ENCODE measurements at places on chromosomes 1 and 21. TPM values are rescaled to one million over a fixed set of nuclear protein-coding genes. Genes with fewer than 3 reads are reported as not detected.

The PPP1R8 gene
- total RNA-seq = 31.4 TPM

The LCE2A gene
- not detected for total RNA-seq

The PLA2G4A gene
- 2.2 TPM for total RNA-seq

The MAEL gene
- total RNA-seq = not detected

The RAP1GAP gene
- 0.10 TPM for total RNA-seq

The OR2G2 gene
- total RNA-seq = not detected

The OR11L1 gene
- total RNA-seq = not detected

The OR2T8 gene
- 0.10 TPM for total RNA-seq

The KLHL17 gene
- total RNA-seq = 2.2 TPM

The BCL2L15 gene
- total RNA-seq = 1.6 TPM

The C1orf105 gene
- not detected for total RNA-seq

The OR2L8 gene
- 0.31 TPM for total RNA-seq

The PLD5 gene
- under 0.01 TPM for total RNA-seq

The AMIGO1 gene
- total RNA-seq = 9.2 TPM

The RGS18 gene
- total RNA-seq = 263 TPM

The MAP10 gene
- 1.0 TPM for total RNA-seq

The RYR2 gene
- total RNA-seq = 0.21 TPM

The PTGER3 gene
- total RNA-seq = 0.52 TPM

The DCDC2B gene
- total RNA-seq = not detected

The TFAP2E gene
- total RNA-seq = 0.52 TPM

The EMC1 gene
- 19.4 TPM for total RNA-seq

The CPT2 gene
- total RNA-seq = 13.7 TPM

The TEDDM1 gene
- not detected for total RNA-seq

The PTTG1IP gene
- 71.9 TPM for total RNA-seq

The SAMD13 gene
- total RNA-seq = 0.31 TPM

The KCNQ4 gene
- under 0.01 TPM for total RNA-seq

The KLHDC8A gene
- total RNA-seq = 0.21 TPM

The ECM1 gene
- total RNA-seq = 0.21 TPM

The APCS gene
- total RNA-seq = not detected

The C1QB gene
- total RNA-seq = 2.1 TPM

The CRYAA gene
- not detected for total RNA-seq

The OR10Z1 gene
- total RNA-seq = 0.31 TPM

The S1PR1 gene
- total RNA-seq = 247 TPM

The B3GALT2 gene
- total RNA-seq = 0.31 TPM

The NLRP3 gene
- 648 TPM for total RNA-seq

The NFASC gene
- under 0.01 TPM for total RNA-seq

The SLC44A3 gene
- total RNA-seq = 0.10 TPM

The NCAM2 gene
- total RNA-seq = 0.10 TPM

The RNU1-3 gene
- total RNA-seq = under 0.01 TPM

The AK5 gene
- total RNA-seq = 16.3 TPM

The PIGR gene
- total RNA-seq = not detected

The LRRN2 gene
- total RNA-seq = not detected

The ANGPTL3 gene
- total RNA-seq = not detected
